EH (cell line): ENCODE measurements at places on chromosomes 6 and 20.
A peak's percentile ranks its signal among the peaks of the same experiment; 100 is the strongest.

GRCh38 chr6:144008120-144008811 is at the start of gene PLAGL1:
PLAGL1 (minus strand) TSS chr6:144008259; CDS start chr6:143948136, 60,123 bp downstream.
- DNase-seq: peak; percentile 81

DNA sequence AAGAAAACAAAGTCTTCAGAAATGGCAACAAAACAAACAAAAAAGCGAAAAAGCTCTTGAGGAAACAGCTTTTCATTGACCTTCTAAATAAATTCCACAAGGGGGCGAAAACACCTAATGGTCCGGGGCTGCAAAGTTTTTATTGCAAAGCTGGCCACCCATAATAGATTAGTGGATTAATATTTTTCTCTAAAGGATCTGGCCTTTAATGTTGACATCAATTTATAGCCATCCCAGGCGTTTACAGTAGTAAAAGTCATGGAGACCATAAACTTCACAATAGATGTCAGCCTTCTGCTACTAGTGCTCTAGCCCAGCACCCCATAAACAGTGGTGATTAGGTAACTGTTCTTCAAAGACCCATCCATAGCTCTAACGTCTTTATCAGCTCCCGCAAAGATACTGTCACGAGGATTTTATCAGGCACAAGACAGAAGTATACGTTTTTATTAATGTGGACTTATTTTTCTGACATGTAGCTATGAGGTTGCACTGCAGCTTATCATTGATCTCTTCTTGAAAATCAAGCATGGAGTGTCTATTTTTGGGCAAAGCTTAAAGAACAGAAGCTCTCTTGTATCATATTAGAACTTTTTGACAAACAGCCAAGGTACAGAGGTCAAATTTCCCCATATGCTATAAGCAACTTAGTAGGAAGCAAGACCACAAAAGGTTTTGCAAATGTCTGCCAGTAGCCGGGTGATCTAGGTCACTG is 4.7 kb downstream of the CITED2 start:
- peak; percentile 86 for DNase-seq

DNA sequence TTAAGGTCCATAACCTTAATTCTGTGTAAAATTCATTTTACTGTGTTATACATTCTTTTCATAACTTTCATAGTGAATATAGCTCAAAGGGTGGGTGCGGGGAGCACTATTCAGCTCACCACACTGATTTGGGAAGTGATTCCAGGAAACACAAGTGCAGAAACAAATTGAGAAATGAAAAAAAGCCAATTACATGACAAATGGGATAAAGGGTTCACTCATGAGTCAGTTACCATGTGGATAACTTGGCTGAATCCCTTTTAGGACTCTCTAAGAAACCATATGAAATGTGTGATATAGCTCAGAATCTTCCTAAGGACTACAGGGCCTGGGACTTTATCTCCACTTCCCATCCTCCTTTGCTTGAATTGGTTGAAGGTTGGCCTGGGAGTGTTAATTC is 3.1 kb upstream of the BTN2A1 start:
- DNase-seq: peak; percentile 32

- DNase-seq: peak; percentile 89
Measured at GRCh38 chr20:63740627-63741353, 1.2 kb downstream of the SLC2A4RG start.
